Right lung (tissue), 10 donors: ENCODE measurements at places on chromosomes 12 and 14.

DNA sequence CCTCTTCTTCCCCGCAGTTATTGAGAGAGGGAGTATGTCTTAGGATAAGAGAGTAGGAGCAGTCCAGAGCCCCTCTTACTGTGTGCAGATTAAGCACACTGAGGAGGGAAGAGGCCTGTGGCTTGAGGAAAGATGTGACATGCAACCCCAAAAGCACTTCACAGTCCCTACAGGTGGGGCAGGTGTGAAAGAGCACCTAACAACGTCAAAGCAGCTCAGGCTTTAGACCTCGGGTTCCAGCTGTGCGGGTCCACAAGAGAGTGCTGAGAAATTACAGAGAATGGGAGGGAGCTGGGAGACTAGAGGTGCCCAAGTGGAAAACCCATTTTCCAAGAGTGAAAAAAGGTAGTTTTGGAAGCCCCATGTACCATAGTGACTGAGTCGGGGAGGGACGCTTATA lies 127.6 kb downstream of the SLC25A47 start:
- DNase-seq: no peak

DNA sequence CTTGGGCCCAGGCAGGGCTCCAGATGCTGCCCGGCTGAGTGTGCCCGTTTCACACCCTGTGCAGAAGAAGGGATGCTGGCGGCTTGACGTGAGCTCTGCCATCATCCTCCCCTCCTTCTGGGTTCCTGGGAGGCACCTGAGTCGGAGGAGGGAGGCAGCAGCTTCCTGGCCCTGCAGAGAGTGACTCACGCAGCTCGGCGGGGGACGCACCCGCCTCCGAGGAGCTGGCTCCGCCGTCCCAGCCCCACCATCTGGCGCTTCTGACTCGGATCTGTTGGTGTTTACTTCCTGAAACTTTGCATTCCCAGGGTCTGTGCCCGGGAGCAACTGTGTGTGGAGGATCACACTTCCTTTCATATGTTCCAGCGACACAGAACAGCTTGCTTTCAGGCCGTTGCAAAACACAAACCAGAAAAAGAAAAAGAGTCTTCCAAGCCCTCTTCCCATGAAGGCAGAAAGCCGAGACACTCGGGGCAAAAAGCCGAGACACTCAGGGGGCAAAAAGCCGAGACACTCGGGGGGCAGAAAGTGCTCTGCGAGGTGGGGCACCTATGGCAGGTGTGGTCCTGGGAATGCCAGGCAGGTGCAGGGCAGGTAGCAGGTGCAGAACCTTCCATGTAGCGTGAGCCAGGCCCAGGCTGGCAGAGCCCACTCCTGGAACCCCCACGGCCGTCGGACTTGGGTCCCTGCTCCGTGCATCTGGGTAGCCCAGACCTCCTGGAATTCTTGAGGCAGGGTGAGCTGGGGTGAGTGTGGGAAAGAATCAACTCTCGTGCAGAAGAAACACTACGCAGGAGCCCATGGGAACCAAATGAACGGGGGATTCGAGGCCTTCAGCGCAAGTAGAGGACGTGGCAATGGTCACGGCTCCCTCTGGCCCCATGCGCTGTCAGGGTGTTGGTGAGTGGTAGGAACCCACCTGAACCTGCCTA lies 27.6 kb upstream of the GALNT9 start:
- peak; percentile 81 for DNase-seq

GRCh38 chr12:109347589-109347988 lies at the start of gene MYO1H:
MYO1H (plus strand) TSS chr12:109347900; CDS start chr12:109347961, 61 bp downstream.
- DNase-seq: no peak

DNA sequence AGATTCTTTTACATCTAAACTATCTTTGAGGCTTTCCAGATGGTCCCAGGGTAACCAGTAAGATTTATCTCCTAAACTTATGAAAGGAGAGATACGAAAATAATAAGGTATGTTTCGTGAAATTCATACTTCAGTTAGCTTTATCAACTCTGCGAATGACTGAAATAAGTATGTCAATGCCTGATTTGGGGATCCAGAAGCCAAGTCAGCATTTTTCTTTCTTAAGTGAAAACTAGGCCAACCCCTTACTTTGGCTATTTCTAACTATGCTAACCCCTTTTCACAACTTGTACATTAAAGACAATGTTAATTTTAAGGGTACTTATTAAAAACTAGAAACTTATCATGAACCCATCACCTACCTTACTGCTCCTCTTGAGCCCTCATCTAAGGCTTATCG lies 26.9 kb upstream of the NID2 start:
- no peak for DNase-seq

DNA sequence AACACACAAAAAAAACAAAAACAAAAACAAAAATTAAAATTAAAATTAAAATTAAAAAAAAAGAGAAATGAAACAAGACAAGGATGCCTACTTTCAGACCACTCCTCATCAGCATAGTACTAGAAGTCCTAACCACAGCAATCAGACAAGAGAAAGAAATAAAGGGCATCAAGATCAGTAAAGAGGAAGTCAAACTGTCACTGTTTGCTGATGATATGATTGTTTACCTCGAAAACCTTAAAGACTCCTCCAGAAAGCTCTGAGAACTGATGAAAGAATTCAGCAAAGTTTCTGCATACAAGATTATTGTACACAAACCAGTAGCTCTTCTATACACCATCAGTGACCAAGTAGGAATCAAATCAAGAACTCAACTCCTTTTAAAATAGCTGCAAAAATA lies 29.2 kb downstream of the ALG10 start:
- DNase-seq: no peak

DNA sequence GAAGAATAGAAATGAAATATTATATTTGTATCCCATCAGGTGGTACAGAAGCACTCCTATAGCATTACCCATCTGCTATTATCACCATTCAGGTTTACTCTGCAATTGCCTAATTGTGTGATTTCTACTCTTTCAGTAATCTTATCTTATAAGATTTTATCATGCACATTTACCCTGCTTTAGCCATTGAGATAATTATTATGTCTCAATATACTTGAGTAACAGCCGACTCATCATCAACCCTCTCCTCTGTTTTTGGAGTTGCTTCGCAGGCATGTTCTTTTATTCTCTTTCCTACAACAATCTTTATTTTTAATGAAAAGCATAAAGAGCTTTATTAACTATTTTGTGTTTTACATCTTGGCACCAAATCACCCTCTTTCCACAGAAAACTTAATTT lies 419.9 kb downstream of the LRIG3 start:
- no peak for DNase-seq

DNA sequence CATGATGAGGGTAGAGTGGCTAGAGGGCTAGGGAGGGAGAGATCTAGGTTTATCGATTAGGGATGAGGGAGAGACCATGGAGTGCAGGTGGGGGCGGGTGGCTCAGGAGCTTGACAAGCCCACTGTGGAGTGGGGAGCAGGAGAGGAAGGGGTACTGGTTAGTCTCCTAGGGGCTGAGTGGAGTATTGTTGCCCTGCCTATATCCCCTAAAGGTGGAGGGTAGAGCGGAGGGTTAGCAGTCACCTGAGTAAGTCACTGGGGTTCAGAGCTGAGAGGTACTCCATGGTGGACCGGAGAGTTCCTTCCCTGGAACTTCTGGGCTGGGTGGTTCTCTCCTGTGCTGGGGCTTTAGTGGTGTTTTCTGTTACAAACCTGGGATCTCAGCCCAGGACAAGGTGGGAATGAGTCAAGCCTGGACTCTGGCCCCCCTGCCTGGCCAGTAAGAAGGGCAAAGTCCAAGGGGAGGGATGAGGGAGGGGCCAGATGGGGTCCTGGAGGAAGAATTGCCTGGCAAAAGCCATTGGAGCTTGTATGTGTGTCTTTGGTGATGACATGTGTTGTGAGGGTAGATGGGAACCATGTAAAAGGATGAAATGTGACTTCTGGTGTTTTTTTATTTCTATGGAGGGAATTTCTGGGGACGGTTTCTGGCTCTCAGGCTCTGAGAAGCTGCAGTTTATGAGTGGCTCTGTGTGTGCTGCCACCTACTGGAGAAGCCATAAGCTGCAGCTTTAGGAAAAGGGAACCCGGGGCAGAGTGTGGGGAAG lies at the start of gene CIDEB:
Gene CIDEB, minus strand, starts transcription at position 403 of the 767 bp plus-strand sequence. Its CDS starts 119 bp downstream, at position 284.
- no peak for DNase-seq

DNA sequence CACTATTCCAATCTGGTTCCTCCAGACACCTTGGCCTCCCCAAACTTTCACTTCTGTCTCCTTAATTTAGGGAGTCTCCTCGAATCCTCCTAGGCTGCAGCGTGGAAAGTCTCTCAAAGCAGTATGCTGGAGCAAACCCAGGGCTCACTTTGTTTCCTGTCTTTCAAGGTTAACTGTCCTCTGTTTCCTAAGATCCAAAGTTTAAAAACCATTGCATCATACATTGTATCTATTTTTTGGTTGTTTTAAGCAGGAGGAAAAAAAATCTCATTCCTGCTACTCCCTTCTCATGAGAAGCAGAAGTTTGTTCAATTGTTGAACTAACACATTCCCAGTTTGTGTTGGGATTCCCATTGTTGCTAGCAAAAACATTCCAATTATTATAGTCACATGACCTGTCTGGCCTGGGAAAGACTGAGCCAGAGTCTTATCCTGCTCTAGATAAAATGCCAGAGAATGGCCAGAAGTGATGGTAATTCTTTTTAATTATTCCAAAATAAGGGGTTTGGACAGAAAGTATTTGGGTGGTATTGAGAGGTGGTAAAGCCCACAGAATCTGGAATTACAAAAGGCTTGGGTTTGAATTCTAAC lies 67.3 kb downstream of the HSPB8 start:
- no peak for DNase-seq

DNA sequence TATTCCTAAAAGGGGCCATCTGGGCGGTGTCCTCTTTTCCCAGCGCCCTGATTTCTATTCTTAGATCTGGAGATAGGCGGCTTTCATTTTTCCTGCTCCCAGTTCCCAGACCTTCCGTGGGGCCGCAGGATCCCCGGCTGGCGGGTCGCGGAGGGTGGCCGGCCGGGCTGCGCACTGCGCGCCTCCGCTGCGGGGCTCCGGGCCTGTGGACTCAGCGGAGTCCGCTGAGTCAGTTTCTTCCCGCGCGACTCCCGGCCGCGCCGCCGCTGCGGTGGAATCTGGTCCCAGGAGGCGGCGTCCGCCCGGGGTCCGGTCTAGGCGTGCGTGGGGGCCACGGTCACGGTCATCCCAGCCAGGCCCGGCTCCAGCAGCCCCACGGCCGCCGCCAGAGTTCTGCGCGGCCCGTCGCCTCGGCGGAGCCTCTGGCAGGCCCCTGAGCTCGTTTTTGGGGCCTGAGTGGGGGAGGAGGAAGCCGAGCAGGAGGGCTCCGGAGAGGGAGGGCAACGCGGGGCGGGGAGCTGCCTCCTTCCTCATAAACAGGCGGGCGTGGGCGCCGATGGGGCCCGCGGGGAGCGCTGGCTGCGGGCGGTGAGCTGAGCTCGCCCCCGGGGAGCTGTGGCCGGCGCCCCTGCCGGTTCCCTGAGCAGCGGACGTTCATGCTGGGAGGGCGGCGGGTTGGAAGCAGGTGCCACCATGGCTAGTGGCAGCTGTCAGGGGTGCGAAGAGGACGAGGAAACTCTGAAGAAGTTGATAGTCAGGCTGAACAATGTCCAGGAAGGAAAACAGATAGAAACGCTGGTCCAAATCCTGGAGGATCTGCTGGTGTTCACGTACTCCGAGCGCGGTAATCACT lies at the start of gene LRRK2:
Gene LRRK2, plus strand, starts transcription at position 559 of the 853 bp plus-strand sequence. Its CDS starts 135 bp downstream, at position 694.
- peak; percentile 79 for DNase-seq

- DNase-seq: no peak
Observed at GRCh38 chr12:8822298-8822697, at the start of gene A2ML1. A2ML1 (plus strand) TSS chr12:8822621; CDS start chr12:8822652, 31 bp downstream.

DNA sequence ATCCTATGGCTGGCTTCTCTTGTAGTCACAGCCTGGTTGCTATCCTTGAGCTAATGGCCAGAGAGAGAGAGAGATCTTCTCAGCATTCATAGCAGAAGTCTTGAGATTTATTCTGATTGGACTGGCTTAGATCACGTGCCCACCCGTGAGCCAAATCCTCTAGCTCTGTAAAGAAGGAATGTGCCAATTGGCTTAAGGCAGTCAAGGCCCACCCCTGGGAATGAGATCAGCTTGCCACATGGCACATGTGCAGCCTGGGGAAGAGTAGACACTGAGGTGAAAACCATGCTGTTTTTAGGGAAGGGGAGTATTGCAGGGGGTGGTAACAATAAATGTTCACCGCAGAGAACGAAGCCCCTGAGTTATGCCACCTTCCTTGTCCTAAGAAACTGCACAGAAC lies 36.3 kb downstream of the PLEKHG7 start:
- DNase-seq: no peak
